Vagina (tissue), 2 donors: ENCODE measurements at places on chromosomes 3 and 15. TPM values are rescaled to one million over a fixed set of nuclear protein-coding genes. Genes with fewer than 3 reads are reported as not detected.

SLC24A5 gene
- total RNA-seq, result not detected

CHDH gene
- 1.7 TPM for total RNA-seq

PPARG gene
- total RNA-seq, result 28.5 TPM

SNRPN gene
- 79.6 TPM for total RNA-seq

EIF2B5 gene
- 30.2 TPM for total RNA-seq

GPR160 gene
- 1.2 TPM for total RNA-seq
